ENCODE measurements at places on chromosomes 7 and 10. TPM values are rescaled to one million over a fixed set of nuclear protein-coding genes. Genes with fewer than 3 reads are reported as not detected.

The FAM237B gene
- not detected for total RNA-seq

The PDZD7 gene
- total RNA-seq: 1.1 TPM

DNA sequence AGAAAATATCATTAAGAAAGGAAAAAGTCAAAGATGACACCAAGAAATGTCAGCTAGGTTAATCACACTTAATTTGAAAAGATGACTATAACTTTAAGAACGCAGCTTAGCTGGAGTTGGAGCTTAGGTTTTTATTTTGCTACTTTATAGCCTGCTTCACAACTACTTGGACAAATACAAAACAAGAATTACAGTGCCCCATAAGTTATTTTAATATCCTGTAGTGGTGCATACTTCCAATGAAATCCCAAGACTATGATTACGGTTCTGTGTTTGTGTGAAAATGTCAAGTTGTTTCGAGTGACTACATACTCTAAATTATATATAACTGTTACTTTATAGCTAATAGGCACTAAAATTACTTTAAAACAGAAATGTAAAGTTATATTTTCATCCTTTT is 244.6 kb upstream of the MGMT start:
- no peak for DNase-seq

DNA sequence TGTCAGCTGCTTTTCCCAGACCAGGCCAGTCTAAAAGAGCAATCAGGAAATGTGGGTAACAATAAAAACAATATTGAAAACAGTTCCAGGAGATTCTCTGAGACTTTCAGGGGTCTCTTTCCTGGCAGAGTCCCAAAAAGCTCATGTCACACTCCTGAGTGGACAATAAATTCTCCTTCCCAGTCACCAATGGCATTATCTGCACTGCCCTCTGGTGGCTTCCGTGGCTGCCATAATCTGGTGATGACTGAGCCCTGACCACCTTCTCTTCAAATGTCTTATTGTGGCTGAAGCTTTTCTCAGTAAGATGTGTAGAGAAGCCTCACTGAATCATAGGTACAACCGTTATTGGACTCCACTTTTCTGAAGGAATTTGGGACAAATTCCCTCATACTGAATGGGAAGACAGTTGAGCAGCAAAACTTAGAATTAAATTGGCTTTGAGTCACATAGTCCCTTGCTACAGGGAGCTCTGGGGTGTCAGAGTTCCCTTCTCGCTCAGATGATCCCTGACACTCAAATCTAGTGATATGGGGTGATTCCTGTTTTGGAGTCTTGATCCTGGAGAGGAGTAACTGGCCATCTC is 24.4 kb upstream of the ASAH2 start:
- DNase-seq: no peak

DNA sequence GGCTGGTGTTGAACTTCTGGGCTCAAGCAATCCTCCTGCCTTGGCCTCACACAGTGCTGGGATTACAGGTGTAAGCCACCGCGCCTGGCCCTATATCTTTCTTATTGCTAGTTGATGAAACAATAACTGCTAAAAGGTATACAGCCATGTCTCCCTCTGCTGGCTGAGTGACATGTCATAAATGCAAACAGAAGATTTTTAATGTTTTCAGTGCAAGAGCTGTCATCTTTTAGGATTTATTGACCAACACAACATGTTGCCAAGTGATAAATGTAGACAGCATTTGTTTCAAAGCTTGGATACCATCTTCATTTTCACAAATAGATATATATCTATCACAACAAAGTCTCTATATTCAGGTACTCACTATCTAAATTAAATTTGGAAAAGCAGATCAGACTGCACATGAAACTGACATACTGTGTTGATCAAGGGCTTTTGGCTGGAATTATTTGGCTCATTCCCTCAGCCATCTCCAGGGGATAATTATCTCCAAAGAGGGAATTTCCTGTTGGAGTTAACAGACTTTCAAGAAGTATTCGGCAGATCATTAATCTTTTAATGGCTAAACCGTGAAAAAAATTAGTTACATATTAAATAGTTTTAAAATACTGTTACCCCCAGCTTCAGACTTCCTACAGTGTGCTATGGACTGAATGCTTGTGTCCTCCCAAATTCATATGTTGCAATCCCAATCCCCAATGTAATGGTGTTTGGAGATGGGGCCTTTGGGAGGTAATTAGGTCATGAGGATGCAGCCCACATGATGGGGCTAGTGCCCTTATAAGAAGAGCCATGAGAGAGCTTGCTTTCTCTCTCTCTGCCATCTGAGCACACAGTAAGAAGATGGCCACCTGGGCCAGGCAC is 41.3 kb upstream of the SRPK2 start:
- DNase-seq: no peak

The HOXA9 gene
- total RNA-seq: 14.0 TPM

GRCh38 chr10:3412071-3412582 is 239.5 kb upstream of the PITRM1 start:
- no peak for DNase-seq

The GJC3 gene
- total RNA-seq: 0.33 TPM

The SFTPA1 gene
- not detected for total RNA-seq

The POU6F2 gene
- not detected for total RNA-seq

The OR6V1 gene
- total RNA-seq: not detected

The DMBT1 gene
- total RNA-seq: under 0.01 TPM

The CPVL gene
- total RNA-seq: 23.7 TPM

The FAM25A gene
- not detected for total RNA-seq

All from sigmoid colon (tissue), 7 donors.